Lung (tissue), 17 donors: ENCODE measurements at places on chromosomes 12 and 14. TPM values are rescaled to one million over a fixed set of nuclear protein-coding genes. Genes with fewer than 3 reads are reported as not detected.

The POTEM gene
- polyA plus RNA-seq, result not detected

The TMEM121 gene
- 2.6 TPM for polyA plus RNA-seq

The LAG3 gene
- polyA plus RNA-seq, result 1.2 TPM

The PTGER2 gene
- 2.0 TPM for polyA plus RNA-seq

The PAX9 gene
- polyA plus RNA-seq, result 1.8 TPM

DNA sequence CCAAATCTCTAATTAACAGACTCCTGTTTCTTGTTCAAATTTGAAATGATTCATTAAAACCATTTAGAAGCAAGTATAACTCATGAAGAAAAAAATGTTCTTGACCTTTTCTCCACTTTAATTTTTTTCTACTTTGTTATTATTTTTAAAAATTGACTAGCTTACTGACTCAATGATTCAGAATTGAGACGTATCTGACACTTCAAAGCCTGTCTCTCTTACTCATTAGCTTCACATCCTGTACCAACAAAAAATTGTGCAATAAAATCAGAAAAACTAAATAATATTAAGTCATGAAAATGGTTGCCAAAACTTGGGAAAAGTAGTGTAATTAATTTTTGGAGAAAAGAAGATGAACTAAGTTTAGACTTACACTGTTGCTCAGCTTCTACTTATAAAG lies 331.2 kb downstream of the SLC16A7 start:
- DNase-seq, result no peak
- H3K4me1 ChIP-seq, result no peaks in the 10 kb centered on the region
- no peaks in the 10 kb centered on the region for H3K36me3 ChIP-seq
- H3K27ac ChIP-seq, result no peak overlapping the region
- no peaks in the 10 kb centered on the region for H3K27me3 ChIP-seq

DNA sequence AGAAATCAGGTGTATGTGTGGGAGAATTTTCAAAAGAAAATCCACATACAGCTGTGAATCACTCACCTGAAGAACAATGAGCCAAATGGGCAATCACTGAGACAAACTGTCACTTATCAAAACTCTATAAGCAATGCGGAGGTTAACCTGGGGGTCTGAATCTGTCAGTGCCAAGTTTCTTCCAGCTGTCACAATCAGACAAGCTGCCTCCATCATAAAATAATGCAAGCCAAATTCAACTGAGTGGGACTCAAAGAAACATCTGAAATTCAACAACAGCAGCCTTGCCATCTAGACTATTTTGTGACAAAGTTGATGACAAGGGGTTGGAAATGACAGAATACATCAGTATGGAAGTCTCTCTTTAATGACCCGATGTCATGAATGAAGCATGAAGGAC lies 60.3 kb downstream of the GARIN6 start:
- H3K4me3 ChIP-seq, result no peak overlapping the region
- no peak for DNase-seq
- no peaks in the 10 kb centered on the region for H3K4me1 ChIP-seq
- H3K27me3 ChIP-seq, result no peaks in the 10 kb centered on the region

GRCh38 chr12:16384732-16385131 lies 37.3 kb downstream of the MGST1 start:
- no peaks in the 10 kb centered on the region for H3K36me3 ChIP-seq
- no peaks in the 10 kb centered on the region for H3K4me1 ChIP-seq
- H3K27ac ChIP-seq, result no peak overlapping the region
- no peaks in the 10 kb centered on the region for H3K27me3 ChIP-seq
- DNase-seq, result no peak

DNA sequence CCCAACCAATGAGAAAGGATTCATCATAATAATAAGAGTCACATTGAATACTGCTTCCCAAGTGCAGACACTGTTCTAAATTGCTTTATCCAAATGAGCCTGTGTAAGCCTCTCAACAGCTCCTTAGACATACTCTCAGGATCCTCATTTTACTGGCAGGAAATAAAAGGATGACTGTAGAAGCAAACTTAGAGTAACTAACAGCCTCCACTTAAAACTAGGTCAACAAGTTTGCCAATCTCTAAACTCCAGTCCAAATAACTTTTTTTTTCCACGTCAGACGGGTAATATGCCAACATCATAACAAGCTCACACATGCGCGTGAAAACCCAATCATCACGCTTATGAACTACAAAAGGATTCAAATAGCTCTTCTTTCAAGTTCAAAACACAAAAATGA lies 15.3 kb upstream of the DPF3 start:
- H3K4me3 ChIP-seq, result no peak overlapping the region
- H3K27ac ChIP-seq, result no peak overlapping the region
- H3K36me3 ChIP-seq, result no peaks in the 10 kb centered on the region
- no peak for DNase-seq
- H3K27me3 ChIP-seq, result no peaks in the 10 kb centered on the region
